ENCODE measurements at places on chromosomes 13 and 19.

GRCh38 chr13:50831512-50831911 is 12.0 kb downstream of the DLEU7 start:
- no peak for DNase-seq

- DNase-seq, result no peak
These were observed 119.6 kb downstream of the DCT start for GRCh38 chr13:94359875-94360274.

DNA sequence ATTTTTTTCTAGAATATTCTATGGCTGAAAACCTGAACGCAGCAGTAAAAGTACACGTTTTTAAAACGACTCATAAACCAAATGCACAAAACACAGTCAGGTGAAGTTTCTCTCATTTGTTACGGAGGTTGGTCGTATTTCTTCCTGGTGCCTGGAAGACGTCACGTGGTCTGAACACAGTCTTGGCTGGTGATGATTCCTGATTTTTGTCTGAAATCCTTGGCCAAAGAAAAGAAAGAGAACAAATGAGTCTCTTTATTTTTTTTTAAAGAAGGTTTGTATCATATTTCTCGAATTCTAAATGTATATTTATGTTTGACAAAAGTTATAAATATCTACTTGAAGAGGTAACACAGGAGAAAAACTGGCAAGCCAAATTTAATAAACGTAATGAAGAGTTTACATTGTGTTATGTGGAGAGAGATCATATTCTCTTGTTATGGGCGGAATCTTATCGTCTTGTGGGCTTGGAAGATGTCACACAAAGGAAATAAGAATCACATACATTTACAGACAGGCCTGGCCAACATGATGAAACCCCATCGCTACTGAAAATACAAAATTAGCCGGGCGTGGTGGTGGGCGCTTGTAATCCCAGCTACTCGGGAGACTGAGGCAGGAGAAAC is 10.0 kb upstream of the PNMA8A start:
- DNase-seq, result peak; percentile 28

GRCh38 chr13:99657848-99658260 is 156.6 kb downstream of the TM9SF2 start:
- peak; percentile 29 for DNase-seq

DNA sequence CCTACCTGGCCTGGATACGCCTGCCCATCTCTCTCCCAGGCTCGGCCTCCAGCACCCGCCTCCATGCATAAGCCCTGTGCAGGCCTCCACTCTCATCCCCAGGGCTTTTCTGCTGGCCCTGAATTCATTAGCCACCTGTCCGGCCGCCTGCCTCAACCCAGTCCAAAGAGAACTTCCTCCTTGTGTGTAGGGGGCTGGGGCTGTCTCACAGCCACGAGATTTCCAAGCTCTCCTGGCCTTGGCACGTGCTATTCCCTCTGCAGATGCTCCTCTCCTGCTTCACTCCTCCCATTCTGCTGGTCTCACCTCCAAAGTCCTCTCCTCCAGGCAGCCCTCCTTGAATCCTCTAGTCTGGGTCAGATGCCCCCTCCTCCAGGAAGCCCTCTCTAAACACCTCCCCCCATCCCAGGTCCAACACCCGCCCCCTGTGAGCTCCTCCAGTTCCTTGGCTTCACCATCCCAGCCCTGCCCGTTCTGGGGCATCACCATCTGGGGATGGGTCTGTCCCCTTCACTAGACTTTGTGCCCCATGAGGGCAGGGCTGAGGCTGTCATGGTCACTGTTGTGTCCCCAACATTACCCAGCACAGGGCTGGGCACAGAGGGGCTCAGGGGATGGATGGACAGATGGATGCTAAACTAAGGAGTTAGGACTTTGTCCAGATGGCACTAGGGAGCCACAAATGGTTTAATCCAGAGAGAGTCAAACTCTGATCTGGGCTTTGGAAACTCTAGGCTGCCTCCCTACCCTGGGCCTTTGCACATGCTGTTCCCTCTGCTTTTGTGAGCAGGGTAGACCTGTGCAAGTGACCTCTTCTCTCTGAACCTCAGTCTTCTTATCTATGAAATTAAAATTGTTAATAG is 14.8 kb downstream of the MEIS3 start:
- no peak for DNase-seq
